ENCODE measurements at places on chromosomes 16 and 17.

DNA sequence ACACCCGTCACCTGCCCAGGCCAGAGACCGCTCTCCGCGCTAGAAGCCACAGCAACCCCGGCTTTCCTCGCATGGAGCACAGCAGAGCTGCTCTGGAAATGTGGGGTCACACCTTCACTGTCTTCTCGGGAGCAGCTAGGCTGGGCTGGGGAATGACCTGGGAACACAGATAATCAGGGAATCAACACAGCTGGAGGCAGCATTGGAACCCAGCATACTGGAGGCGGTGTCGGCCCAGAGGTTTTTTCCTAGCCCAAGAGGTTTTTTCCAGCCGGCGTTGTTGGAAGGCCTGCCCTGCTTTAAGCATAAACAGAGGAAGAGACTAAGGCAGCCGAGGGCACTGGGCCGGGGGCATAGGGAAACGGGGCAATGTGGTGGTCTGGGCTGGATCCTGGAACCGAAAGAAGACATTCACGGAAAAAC lies 791 bp upstream of the PLD6 start:
- no peak for DNase-seq

DNA sequence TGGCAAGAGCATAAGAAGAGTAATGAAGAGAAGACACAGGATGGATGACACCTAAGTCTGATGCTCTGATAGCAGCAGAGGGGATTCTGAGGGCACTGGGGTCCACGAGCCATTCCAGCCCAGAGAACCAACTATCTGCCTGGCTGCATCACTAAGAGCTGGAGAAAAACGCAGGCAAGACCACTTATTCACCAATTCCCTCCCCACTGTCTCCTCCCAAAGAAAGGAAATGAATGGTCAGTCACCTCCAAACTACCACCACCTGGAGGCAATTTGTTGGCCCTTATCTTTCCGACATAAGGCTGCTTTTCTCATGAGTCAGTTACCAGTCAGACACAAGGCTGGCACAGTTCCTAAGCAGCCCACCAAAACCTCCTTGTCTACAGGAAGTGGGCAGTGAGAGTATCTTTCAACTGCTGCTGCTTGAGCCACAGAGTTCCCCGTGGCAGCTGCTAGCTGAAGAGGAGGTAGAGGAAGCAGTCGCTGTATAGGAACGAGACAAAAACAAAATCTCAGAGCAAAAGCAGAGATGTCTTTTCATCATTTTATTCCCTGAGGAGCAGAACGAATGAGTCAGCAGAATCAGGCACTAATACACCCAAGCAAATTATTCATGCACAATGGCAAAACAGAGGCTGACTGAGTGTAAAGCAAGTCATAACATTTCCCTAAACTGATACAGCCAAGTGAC lies 111.1 kb downstream of the SMG6 start:
- peak; percentile 66 for DNase-seq

- peak; percentile 42 for DNase-seq
Measured at GRCh38 chr17:58339755-58340404, 11.3 kb upstream of the TSPOAP1 start.

GRCh38 chr17:38881600-38882191 lies 11.8 kb downstream of the LASP1 start:
- peak; percentile 87 for DNase-seq

GRCh38 chr17:44997733-44998520 lies 29.8 kb upstream of the C1QL1 start:
- DNase-seq = no peak

DNA sequence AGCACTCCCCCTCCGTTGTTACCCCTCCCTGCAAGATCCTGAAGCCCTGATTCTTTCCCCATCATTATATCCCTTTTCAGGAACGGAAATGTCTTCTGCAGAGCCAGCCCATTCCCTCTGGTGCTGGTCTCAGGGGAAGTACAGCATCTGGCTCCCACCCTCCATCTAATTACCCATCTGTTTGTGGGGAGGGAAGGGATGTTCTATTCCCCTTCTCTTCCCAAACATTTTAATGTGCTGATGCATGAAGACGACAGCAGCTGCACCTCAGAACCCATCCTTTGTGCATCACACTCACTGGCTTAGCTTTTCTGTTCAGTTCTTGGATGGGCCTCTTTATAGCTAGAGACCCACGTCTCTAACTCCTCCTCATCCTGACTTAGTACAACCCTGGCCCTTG lies 367.2 kb downstream of the CDH13 start:
- DNase-seq = no peak

- DNase-seq = no peak
Measured at GRCh38 chr17:2406271-2406902, 5.5 kb upstream of the MNT start.

- DNase-seq = no peak
Measured at GRCh38 chr17:77613218-77613617, 345.3 kb upstream of the TNRC6C start.

GRCh38 chr16:70392606-70393005 lies 45.9 kb downstream of the DDX19A start:
- no peak for DNase-seq

DNA sequence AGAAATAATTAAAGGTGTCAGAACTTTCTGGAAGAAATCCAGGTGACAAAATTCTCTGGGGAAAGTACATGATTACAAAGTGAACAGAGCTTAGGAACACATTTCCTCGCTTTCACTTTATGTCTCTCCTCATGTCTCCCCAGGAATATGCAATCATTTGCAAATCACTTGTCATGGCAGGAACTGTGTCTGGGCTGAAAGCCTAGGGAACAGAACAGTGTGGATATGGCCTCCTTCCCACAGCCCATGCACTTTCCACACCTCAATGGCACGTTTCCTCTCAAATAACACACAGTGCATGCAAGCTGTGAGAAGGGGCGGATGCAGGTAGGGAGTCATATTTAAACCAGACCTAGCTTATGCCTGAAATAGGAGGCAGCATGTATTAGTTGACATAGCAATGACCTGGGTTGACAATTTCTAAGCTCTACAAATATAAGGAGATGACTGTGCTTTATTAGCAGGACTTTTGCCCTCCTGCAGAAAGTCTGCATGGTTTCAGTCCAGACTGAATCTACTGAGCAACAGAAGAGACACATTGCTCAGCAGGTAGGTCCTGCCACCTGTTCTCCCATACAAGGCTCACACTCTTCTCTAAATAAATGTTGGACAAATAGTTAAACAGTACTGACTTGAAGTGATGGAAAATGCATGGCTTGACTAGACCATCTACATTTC lies 236.0 kb upstream of the ELAC2 start:
- no peak for DNase-seq

DNA sequence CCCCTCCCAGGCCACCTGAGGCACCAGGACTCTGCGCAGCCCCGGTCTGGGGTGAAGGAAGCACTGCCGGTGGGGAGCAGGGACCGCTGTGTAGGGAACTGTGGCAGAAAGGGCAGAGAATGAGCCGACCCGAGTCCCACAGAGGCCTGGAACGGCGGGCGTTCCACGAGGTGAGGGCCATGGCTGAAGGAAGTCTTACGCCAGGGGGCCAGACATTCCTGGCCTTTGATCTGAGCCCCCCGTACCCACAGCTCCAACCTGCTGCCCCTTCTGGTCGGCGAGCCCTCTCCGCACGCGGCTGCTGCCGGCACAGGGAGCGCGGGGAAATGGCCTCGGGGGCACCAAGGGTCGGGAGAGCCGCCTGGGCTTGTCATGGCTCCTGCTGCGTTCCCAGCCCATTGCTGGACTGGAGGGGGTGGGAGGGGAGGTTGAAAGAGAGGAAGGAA lies 1.4 kb upstream of the WNT3 start:
- no peak for DNase-seq

- peak; percentile 80 for DNase-seq
Measured at GRCh38 chr16:48353565-48354163, 31.5 kb downstream of the SIAH1 start.

DNA sequence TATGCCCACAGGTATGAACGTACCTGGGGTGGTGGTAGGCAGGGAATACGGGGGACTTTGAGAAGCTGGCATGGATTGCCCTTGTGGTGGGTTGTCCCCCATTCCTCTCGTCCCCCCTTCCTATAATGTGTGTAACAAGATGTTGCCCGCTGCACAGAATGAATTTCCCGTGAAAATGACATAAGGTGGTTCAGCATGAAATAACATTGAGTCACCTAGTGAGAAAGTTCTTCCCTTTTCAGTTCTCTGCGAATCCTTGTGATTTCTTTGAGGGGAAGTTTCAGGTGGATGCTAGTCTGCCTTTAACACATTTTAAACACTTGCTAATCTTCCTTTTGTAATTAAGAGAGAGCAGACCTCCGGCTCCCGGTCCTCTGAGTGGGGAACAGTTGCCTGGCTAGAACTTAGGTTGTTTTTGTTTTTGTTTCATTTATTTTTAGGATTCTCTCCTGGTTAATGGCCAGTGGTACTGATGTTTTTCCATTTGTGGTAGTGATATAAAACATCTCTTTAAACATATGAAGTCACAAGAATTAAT lies 58.9 kb downstream of the RAP1GAP2 start:
- no peak for DNase-seq

DNA sequence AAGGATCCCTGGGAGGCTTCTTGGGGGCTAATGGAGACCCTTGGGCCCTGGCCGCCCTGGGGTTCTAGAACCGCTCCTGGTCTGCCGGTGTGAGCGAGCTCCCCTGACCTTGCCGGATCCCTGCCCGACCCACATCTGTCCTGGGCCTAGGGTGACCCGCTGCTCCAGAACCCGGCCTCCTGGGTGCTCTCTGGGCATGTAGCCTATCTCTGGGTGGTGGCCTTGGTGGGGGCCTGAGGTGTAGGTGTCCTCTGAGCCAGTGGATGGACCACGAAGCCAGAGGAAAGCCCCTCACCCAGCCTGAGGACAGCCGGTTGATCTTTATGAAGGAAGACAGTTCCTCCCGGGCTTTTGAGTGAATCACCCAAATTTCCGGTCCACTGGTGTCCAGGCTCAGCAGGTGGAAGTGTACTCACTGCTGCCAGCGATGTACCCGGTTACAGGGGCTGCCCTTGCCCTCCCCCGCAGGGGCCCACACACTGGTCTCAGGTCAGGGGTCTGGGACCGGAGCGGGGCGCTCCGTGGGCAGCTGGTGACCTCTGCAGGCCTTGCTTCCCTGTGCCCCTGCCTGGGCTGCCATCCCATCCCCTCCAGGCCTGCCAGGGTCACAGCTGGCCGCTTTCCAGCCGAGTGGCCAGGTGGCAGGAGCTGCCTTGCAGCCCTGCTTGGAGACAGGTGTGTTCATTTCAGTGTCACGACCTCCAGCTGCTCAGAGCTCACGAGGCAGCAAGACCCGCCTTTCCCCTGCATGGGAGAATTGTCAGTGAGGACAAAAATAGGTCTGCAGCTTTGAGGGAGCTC lies 10.5 kb upstream of the GSE1 start:
- DNase-seq = peak; percentile 63

GRCh38 chr16:79844603-79845002 lies 244.1 kb upstream of the MAF start:
- no peak for DNase-seq

DNA sequence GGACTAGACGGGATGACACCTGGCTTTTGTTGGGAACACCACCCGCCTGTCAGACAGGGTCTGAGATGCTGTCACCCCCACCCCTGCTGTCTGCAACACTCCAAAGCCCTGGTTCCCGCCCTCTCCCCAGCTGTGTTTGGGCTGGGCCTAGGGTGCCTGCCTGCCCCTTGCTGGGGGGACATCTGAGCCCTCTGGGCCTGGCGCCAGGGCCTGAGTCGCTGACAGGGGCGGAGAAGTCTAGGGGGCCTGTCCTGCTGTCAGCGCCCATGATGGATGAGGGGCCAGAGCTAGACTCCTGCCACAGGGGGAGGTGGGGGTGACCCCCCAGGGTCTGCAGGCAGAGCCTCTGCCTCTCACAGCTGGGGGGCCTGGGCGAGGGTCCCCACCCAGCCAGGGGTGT lies 7.6 kb upstream of the PKMYT1 start:
- DNase-seq = no peak

DNA sequence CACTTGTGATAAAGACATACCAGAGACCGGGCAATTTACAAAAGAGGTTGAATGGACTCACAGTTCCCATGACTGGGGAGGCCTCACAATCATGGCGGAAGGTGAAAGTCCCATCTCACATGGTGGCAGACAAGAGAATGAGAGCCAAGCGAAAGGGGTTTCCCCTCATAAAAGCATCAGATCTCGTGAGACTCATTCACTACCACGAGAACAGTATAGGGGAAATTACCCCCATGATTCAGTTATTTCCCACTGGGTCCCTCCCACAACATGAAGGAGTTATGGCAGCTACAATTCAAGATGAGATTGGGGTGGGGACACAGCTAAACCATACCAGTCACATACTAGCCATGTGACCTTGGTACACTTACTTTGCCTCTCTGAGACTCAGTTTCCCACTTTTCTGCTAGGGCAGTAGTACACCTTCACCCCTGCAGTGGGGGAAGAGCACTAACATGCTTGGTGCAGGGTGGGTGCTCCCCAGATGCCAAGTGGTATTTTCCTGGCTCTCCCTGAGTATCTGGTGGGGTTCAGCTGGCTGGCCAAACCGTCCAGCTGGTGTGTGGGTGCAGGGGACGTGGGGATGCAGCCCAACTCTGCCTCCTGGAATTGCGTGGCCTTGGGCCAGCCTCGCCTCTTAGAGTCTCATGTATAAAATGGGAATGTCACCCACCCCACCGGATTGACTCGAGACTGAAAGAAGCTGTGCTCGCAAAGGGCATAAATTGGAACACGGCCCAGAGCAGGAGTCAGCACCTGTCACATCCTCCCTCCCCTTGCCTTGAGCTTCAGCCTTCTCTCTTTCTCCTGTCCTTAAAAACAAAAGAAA lies 364.1 kb downstream of the CPPED1 start:
- no peak for DNase-seq

- DNase-seq = no peak
Measured at GRCh38 chr16:54517181-54517580, 230.6 kb upstream of the IRX3 start.

GRCh38 chr17:76501827-76502307 lies 644 bp upstream of the RHBDF2 start:
- DNase-seq = no peak

DNA sequence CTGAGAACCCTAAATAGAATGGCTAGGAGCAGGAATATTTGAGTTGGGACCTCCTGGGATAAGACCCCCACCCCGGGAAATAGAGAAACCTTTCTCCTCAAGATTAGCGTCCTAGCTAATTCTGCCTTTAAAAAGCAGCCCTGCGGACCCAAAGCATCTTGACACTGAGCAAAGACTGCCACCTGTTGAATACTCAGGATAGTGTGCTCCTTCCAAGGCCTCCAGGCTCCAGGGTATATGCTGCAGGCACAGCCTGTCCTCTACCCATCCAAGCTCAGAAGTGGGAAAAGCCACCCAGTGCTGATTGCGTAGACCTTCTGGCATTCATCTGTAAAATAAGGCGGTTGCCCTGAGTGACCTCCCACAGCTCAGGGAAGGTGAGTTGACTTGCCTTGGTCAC lies 456.2 kb upstream of the DYNLRB2 start:
- no peak for DNase-seq

GRCh38 chr16:369866-370436 lies 387 bp downstream of the MRPL28 start:
- DNase-seq = no peak

DNA sequence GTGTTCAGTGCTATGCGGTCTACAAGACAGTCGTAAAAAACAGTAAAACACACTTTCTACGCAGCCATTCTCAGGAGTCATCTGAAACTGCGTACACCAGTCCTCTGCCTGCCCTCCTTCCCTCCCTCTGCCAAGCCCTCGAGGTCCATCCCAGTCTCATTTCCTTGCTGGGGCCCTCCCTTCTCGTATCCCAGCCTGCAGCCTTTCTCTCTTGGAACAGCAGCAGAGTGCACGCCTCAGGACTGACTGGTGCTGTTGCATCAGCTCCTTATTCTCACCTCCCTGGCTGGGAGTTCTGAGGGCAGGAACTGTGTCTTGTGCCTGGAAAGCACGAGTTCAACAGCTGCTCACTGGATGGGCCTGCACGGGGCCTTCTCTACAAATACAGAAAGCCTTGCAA lies 12.5 kb downstream of the FAHD1 start:
- no peak for DNase-seq

GRCh38 chr17:44049294-44050060 lies 17.0 kb downstream of the LSM12 start:
- no peak for DNase-seq
